ENCODE measurements at places on chromosomes 4 and X.

- DNase-seq = no peak
These were observed 146.0 kb downstream of the TBL1X start for GRCh38 chrX:9610771-9611392.

DNA sequence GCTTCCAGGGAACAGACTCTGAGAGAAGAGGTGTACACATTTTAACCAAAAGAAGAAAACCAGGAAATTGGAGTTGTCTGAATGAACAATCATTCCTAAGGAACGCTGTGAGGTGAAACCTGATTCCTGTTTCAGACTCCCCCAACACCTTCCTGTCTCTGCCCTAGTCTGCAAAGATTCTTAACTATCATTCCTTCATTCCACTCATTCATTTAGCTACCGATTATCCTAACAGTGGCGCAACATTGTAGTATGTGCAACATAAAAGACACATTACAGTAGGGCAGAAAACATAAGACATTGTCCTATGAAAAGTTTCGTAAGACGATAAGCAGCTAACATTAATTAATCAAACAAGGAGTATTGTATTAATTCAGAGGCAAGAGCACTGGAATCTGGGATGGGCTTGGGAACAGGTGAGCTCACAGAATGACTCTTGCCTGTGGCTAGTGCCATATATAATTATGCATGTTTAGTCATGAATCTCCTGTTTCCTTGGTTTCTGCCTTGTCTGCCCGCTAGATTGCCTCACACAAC, 23.8 kb upstream of the ADH7 start:
- DNase-seq = no peak

DNA sequence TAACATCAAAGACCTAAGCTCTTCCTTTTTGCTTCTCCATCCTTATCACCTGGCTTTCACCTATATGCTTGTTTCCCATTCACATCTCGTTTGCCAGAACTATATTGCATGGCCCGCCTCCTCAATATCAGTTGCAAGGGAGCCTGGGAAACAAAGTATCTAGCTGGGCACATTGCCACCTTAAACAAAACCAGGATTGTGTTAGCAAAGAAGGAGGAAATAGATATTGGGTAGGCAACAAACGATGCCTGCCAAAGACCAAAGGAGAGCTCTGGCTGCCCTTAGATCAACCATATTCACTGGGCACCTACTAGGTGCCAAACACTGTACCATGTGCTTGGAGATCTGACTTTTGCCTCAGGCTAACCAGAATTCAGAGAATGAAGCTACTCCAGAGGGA, 107.5 kb downstream of the GRIA3 start:
- DNase-seq = no peak

DNA sequence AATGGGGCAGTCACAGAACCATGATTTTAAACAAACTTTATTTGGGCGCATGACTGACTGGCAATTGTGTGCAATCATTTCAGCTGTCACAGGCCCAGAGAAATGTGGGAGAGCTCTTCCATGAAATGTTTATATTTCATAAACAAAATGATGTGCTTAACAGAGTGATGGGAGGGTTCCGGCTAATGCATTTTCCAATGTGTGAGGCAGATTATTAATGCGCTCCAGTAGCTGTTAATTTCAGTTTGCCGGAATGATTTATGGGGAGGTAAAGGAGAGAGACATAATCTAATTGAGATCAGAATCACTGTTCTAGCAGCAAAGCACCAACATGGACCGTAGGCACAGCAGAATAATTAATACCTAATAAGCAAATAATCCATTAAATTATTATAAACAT, 55.6 kb downstream of the NKX6-1 start:
- DNase-seq = no peak

DNA sequence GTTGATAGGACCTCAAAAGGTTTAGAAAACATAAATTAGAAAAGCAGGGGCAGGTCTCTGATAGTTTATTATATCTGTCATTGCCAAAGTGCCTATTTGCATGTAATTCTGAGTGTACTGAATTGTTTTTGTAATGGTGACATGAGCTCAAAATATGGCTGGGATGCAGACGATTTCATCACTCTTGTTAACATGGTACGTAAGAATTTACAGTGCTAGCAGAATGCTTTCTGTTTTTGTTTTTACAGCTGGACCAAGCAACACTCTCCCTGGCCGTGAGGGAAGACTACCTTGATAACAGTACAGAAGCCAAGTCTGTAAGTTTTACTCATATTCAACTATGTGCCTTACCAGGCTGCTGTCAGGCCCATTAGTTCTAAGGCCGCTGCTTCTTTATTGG, 58.1 kb downstream of the PHEX start:
- DNase-seq = no peak

DNA sequence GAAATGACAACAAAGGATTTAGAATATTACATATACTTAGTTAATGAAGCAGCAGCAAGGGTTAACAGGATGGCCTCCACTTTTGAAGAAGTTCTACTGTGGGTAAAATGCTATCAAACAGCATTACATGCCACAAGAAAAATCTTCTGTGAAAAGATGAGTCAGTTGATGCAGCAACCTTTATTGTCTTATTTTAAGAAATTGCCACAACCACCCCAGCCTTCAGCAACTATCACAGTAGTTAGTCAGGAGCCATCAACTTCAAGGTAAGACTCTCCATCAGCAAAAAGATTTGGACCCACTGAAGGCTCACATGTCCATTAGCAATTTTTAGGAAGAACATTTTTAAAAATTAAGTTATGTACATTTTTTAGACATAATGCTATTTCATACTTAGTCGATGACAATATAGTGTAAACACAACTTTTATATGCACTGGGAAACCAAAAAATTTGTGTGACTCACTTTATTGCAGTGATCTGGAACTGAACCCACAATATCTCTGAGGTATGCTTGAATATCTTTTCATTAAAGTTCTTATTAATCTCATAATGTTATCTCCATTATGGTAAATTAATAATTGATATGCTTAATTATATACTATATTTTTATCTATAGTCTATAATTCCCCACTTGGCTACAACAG, 81.2 kb downstream of the SPCS3 start:
- no peak for DNase-seq

DNA sequence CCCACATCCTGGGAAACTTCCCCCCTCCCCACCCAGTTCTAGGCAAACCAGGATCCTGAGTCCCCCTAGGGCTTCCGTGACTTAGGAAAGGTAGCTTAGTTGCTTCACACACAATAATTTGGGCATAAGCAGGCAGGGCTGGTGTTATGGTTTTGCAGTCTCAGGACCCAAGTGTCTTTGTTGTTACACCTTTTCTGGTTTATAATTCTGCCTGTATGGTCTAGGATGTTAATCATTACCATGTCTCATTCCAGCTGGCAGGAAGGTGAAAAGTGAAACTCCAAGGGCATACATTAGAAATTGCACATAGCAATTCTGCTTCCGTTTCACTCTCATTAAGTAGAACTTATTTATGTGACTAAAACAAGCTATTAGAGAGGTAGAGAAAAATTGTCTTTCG, 16.8 kb downstream of the UGT8 start:
- DNase-seq = no peak

GRCh38 chr4:122525865-122526264, 69.3 kb upstream of the IL2 start:
- DNase-seq = no peak

- DNase-seq = peak; percentile 47
These were observed 17.0 kb upstream of the PAPSS1 start for GRCh38 chr4:107736924-107737448.

DNA sequence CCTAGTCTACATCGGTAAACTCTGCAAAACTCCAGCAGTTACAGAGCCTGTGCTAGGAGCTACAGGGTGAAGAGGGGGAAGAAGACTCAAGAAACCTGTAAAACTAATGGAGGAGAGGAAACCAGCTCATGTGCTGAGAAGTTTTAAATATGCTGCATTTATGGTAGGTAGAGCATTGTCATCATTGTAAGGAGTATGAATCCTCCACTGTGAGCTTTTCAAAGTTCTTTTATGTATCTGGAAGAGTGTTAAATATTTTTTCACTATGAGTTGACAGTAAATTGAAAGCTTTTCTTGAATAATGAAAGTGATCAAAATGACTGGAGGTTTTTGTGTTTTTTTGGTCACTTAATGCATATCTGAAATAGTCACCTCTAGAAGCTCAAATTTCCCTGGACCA, 46.2 kb downstream of the SEPTIN11 start:
- DNase-seq = no peak
